ENCODE measurements at places on chromosomes 7 and 10.
A peak's percentile ranks its signal among the peaks of the same experiment; 100 is the strongest.

DNA sequence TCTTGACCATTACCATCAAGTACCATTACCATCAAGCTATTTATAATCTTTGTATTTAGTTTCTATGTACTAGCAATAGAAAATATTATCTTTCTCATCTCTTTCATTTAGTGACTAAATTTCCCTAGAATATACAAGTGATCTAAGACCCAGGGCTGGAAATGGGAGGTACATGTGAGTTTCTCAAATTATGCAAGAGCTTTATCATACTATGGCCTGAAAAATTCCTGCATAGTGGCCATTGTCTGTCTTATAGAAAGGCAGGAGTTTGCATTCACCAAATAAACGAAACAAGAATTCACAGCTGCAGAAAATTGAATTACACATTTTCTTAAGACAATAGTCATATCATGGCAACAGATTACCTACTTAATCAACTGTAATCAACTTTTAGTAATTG is 50.7 kb upstream of the HDAC9 start:
- no peak for DNase-seq

DNA sequence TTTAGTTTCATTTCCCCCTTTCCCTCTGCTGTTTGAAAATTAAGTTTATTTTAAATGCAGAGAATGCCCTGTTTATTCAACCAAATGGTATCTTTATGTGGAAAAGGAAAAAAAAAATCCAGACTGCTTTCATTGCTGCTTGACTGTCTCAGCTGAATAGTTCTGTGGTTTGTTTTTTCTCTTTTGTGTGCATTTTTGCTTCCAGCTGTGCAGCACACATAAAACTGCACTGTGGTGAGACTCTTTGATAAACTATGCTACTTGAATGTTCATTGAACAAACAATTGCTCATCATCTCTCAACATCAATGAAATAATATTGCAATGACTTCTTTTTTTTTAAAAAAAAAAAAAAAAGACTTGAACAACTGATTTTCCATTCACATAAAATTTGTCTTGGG is 78.6 kb upstream of the GLI3 start:
- DNase-seq: no peak

DNA sequence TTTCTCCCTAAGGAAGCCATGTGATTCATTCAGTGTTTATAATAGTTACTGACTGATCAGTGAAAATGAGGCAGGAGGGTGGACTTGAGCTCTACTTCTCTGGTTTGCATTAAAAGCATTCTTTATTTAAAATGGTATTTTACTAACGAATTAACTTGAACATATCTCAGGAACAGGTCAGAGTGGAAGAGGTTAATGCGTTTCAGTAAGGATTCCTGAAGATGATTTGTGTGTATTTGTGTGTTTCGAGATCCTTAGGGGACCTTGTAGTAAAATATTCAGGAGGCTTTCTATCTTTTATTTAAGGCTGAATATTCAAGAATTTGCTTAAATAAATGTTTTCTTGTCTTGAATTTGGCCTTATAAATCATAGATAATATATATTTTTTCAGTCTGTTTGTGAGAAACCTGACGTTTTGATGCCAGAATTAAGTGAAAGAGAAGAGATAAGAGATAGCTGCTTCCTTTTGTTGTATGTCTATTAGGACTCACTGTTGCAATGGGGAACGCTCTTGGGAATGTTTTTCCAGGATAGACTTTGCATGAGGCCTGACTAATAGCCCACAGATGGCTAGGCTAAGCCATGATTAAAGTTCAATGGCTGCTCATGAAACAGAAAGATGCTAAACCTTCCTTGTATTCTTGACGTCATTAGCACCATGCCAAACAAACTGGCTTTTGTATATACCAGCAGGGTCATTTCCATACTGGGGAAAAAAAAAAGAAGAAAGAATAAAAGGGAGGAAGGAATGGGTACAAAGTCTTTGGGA is 93.8 kb upstream of the MTPN start:
- DNase-seq: no peak

DNA sequence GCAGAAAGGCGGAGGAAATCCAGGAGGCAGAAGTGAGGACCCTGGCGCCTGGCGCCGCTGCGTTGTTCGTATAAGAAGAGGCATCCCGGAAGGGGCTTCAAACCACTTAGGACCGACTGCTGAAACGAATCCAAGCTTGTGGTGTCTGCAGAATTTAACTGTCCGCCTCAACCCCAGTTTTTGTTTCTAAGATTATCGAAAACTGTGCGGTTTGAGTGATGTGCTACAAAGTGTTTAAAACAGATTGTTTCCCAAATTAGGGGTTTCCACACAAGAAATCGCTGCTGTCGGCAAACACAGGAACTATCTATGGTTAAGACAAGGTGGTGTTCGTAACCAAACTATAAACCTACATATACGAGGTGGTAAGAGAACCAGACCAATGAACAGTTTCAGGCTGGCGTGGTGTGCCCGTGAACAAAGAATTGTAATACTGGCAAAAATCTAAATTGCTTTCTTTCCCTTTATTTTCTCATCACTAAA is 835 bp upstream of the DGKI start:
- DNase-seq: no peak

DNA sequence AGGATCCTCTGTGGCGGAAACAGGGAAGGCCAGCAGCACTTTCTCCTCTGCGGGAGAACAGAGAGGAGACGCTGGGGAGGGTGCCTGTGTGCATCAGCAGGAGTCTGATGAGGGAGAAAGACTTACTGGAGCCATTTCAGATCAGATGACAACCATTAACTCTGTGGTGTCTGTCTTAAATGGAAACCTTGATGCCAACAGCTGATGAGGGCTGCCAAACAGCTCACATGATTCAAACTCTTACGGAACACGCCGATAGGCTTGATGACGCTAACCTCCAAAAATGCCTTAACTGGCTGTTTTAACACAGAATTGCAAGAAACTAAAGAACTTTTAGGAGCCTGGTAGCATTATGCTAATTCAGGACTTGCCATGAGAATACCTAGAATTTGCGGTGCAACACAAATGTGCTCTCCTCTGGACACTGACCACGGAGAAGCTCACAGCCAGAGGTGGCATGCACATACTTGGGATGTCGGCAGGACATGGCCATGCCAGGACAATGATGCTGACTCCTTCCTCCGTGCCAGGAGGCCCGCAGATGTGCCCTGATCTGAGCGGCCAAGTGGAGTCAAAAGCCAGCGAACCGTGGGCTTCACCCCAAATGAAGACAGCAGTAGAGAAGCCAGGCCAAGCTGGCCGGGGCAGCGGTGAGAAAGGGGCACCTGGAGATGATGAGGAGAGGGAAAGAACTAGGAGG is 154.9 kb downstream of the ZMYND11 start:
- no peak for DNase-seq

DNA sequence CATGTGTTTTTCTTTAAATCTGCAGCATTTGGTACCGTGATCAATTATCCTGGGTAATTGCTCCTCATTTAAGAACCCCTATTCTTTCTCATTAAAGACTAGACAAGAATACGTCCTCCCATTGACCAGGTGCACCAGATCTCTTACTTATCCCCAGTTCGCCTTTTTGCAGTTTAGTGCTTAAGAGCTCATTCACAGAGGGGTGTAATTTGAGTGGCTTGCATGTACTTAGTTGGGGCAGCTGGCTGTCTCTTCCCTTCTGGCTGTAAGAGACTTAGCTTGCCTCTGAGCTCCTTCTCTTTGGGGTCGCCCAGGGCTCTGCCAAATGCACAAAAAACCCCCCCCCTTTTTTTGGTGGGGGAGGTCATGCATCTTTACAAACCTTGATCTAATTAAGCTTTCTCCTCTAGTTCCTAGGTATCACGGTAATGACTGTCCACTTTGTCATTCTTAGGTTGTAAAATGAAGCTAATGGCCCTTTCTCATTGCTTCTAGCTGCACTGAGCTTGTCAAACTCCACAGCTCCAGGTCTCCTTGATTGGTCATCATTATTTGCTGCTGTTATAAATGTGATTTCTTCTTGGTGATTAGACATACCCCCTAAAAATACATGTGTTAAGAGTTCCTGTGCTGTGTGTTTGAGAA is 26.3 kb downstream of the GAD2 start:
- no peak for DNase-seq

DNA sequence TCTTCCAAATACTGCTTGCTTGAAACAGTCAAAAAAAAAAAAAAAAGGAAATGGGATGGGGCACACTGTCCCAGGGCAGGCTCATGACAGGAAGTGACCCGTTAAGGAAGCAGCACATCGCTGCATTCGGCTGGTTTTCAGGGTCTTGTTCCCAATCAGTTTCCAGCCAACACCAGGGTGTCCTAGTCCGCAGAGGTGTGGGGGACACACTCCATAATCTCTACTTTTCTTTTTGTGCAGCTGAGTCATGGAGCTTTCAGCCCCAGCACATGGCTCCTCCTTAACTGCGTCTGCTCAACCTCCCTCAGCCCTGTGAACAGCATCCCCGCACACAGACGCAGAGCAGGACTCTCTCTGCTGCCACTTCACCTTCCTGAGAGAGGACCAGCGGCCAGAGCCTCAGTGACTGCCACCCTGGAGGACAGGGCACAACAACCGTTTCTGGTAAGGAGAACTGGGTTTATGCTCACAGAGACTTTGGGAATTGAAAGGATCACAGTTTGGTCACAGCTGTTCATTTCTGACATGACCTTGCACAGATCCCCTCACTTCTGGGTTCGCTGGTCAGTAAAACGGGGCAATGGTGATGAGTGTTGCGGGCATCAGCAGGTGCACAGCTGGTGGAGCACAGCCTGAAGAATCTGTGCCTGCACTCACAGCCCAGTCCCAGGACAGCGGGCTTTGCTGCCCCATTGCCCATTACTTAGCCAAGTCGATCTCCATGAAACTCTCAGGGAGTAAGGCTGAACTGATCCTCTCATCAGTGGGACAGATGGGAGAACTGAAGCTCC is at the start of gene GIMAP5:
Gene GIMAP5 (plus strand): TSS at position 154 of the 791 bp plus-strand sequence. CDS start 3,467 bp downstream, outside the sequence.
- DNase-seq: peak; percentile 56

GRCh38 chr10:17035446-17035845 is 94.2 kb downstream of the CUBN start:
- DNase-seq: no peak

DNA sequence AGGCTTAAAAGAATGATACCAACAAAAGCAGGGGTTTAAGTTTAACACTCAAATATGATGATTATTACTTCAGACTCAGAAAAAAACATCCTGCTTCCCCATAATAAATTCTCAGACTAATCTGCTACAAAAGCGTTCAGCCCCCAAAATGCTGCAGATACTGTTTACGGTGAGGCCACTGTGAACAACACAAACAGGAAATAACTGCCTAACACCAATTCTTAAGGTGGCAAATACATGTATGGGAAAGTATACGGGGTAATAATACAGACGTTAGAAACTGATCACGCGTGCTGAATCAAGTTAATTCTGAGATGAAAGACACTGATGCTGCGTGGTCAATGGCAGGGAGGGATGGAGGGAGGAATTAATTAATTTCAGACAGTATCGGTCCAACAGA is 62.0 kb upstream of the RHEB start:
- no peak for DNase-seq

DNA sequence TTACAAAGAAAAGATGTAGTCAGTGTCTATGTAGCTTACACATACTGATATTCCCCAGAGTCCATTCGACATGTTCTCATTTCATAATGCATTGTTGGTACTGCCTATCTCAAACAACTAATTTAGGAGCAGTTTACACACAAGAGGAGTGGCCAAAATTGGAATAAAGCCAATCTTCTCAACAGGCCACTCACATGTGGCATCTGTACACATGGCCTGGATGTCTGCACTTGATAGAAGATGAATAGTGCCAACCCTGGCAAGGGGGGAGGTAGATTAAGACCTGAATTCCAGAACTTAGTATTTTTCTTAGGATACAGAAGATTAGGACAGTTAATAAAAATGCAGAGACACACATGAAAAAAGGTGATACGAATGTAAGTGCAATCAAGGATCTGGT is 125.3 kb upstream of the STARD3NL start:
- DNase-seq: no peak

DNA sequence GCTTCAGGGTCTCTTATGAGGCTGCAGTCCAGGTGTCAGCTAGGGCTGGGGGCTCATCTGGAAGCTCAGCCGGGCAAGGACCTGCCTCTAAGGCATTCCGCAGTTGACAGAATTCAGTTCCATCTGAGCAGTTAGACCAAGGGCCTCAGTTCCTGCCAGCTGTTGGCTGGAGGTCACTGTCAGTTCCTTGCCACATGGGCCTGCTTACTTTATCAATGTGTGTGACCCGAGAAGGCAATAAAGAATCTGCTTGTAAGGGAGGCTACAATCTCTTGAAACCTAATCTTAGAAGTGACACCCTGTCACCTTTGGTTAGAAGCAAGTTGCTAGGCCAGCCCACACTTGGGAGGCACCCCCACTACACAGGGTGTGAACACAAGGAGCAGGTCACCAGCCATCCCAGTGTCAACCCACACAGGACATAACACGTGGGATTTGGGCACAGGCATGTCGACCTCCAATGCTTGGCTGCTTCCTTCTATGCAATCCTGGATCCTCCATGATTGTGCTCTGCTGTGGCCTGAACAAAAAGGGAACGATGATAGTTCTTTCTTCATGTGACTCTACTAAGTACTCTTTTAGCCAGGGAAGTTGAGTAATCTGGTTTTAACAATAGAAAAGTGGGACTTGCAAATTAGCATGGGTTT is 41.8 kb downstream of the MTURN start:
- DNase-seq: no peak

DNA sequence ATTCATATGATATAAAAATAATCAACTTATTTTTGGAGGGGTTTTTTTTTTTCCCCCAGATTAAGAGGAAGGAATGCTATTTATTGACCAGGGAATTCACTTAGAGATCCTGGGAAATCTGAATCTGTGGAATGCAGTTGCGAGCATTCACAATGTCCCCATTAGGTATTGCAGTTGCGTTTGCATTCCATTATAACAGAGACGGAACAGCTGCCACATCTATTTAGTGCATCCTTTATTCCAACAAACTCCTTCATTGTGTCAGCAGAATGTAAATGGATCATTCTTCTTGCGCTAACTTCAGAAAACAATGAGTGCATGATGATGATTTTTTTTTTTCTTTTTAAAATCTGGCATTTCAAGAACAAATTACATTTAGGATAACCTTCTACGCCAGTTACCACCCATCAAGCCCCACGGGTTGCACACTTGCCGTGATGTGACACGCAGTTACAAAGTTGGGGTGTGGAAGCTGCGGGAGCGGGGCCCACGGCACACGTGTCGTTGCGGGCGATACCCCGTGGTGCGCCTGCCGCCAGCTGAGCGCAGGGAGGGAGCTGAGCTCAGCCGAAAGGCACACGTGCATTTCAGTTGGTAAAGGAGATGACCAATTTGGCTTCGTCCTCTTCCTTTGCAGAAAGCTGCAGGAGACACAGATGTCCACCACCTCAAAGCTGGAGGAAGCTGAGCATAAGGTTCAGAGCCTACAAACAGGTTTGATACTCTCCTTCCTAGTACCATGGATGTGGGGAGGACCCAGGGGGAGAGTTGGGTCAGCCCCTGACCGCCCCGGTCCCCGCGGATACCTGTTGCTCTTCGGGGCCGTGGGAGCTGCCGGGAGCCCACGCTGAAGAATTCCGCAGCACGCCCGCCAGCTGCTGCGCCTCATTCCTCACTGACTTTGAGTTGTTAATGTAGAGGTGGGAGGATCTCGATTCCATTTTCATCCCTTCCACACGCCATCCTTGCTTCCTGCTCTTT is 175.3 kb upstream of the SH2B2 start:
- no peak for DNase-seq

DNA sequence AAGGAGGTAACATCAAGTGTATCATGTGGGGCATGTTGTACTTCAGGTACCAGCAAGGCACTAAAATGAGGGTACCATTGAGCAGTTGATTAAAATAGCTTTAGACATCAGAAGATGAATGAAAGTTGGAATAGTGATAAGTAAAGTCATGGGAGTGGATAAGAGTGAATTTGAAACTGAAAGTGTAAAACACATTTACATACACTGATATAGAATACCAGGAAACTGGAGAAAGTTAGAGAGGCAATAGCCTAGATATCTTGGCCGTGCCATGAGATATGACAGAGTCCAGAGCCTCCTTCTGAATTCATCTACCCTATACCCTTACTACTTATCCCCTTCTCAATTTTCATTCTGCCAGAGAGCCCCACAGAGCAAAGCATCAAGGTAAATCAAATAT is 76.6 kb downstream of the GRM3 start:
- DNase-seq: no peak
